Esophagus mucosa (tissue), 1 donor: ENCODE measurements at places on chromosomes 3 and 15. TPM values are rescaled to one million over a fixed set of nuclear protein-coding genes. Genes with fewer than 3 reads are reported as not detected.

RHCG gene
- total RNA-seq, result 4,298 TPM

XYLB gene
- total RNA-seq, result 2.4 TPM

DUOXA2 gene
- total RNA-seq, result 10.4 TPM

ACSBG1 gene
- total RNA-seq, result not detected

CCR3 gene
- total RNA-seq, result not detected

SUCNR1 gene
- total RNA-seq, result not detected

RUVBL1 gene
- total RNA-seq, result 28.4 TPM

ZCWPW2 gene
- 0.40 TPM for total RNA-seq

NANOGP8 gene
- 0.44 TPM for total RNA-seq

IGSF11 gene
- total RNA-seq, result 0.32 TPM
